ENCODE measurements at places on chromosomes 11 and 22.

DNA sequence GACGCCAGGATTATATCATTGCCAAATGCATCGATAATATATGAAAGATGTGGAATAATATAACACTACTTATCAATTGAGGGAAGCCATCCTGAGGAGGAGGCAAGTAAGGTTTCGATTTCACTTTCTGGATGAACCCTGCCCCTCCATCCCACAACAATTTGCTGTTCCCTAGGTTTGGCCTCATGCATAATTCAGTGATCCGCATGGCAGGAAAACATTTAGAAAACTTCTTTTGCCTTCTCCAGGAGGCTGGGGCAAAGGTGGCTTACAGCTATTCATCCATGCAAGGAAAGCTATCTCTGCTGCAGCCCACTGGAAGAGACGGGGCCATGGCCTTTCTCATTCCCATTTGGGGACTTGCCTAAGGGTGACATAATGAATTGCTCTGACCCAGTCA, 489.4 kb upstream of the CADM1 start:
- DNase-seq = no peak

DNA sequence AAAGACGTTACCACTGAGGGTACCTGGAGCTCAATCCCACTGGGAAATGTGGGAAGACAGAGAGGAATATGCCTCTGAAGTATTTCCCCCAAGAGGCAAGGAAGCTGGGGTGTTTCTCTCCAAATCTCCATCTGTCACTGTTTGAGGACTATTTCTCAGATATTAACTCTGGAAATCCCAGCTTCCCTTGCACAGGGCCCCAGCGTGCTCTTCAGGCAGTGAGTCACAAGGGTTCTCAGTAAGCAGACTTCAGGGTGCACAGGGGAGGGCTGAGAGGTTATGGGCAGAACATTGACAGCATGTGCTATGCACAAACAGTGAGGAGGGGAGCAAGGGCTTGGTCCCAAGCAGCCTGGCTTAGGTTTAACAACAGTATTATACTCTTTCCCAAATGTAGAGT, 60.9 kb upstream of the EED start:
- DNase-seq = no peak

DNA sequence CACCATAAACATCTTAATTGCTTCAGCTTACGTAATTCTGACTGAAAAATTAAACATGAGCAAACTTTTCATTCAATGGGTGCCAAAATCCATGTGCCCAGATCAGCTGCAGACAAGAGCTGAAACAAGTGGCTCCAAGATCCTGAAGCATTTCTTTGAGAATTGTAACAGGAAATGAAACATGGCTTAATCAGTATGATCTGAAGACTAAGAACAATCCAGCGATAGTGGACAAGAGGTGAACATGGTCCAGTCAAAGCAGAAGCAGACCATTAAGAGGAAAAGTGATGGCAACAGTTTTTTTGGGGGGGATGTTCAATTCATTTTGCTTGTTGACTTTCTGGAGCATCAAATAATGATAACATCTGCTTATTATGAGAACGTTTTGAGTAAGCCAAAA, 1964.5 kb upstream of the RAG2 start:
- no peak for DNase-seq

DNA sequence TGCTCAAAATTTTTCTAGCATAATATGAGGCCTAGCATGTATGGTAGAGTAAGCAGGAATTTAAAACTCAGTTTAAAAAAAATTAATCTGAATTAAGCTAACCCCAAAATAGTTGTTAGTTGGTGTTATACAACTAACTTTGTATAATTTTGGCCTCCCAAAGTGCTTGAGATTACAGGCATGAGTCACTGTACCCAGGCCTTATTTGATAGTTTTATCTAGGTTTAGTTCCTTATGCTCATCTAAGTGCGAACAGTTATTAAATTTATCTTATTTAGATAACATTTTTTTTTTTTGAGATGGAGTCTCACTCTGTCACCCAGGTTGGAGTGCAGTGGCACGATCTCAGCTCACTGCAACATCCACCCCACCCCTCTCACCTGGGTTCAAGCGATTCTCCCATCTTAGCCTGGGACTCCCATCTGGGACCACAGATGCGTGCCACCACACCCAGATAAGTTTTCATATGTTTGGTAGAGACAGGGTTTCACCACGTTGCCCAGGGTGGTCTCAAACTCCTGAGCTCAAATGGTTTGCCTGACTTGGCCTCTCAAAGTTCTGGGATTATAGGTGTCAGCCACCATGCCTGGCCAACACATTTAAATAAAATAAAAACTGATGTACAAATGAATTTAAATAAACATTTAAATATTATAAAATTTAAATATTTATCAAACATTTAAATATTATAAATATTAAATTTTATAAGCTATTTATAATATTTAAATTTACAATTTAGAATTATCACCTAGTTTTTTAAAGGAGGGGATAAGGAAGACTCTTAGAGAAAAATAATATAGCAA, 7.5 kb downstream of the IL18 start:
- no peak for DNase-seq

- no peak for DNase-seq
Observed at GRCh38 chr11:97963528-97964331, 1057.0 kb upstream of the CNTN5 start.

GRCh38 chr11:121894581-121894980, 221.4 kb downstream of the BLID start:
- DNase-seq = no peak

- no peak for DNase-seq
Observed at GRCh38 chr11:44257338-44258189, 52.4 kb downstream of the ALX4 start.

DNA sequence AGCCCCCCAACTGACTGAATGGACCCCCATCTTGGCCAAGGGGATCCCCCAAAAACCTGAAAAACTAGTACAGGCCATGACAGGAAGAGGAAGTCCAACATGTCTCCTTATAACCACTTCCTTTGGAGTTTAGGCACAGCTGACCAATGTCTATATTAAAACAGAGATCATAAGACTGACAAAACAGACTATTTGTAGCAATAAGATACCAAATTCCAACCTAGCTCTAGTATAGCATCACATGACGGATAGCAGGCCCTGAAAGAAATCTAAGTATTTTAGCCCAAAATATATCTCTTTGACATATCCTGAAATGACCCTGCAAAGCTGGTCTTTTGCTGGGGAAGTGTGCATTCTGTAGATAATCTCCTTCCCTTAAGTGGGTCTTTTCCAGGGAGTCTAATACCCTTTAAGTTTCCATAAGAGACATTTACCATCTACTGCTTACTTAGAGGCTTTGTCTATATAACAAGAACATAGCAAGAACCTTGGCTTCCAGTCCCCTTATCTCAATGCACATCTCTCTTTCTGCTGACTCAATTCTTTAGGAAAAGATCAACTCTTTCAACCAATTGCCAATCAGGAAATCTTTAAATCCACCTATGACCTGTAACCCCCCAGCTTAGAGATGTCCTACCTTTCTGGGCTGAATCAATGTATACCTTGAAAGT, 34.9 kb upstream of the ACER3 start:
- no peak for DNase-seq

DNA sequence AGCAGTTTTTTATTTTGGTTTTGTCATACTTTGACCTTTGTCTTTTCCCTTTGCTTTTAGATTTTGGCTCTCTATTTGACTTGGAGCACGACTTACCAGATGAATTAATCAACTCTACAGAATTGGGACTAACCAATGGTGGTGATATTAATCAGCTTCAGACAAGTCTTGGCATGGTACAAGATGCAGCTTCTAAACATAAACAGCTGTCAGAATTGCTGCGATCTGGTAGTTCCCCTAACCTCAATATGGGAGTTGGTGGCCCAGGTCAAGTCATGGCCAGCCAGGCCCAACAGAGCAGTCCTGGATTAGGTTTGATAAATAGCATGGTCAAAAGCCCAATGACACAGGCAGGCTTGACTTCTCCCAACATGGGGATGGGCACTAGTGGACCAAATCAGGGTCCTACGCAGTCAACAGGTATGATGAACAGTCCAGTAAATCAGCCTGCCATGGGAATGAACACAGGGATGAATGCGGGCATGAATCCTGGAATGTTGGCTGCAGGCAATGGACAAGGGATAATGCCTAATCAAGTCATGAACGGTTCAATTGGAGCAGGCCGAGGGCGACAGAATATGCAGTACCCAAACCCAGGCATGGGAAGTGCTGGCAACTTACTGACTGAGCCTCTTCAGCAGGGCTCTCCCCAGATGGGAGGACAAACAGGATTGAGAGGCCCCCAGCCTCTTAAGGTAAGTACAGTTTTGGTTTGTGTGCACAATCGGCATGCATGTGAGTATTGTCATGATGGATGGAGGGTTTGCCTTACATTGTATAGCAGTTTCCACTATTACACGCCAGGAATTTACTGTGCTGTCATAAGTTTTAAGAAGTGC, 25.0 kb downstream of the EP300 start:
- DNase-seq = no peak

DNA sequence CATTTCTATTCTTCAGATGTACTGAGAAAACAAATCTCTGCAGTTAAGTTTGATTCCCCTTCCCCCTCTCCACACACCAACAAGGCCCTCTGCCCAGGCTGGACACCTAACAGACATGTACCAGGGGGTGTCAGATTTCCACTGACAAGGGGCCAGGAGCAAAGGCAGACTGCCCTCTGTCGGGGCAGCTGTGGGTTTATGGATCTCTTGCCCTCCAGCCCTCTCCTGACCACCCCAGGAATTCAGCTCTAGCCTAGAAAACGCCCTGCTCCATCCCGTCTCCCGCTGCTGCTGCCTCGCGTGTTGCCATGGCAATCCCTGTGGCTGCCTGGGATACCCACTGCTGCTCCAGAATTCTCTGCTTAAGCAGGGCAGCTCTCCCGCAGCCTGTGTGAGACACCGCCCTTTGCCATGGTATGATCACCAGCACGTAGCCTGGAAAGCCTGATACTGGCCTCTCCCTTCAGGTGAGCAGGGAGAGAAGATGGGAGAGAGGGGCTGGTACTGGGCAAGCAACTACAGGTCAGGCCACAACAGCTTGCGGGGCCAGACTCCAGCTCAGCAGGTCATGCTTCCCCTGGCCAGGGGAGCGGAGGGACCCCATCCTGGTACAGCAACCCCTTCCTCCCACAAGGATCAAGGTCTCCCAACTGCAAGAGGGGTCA, 41.6 kb downstream of the BUD13 start:
- DNase-seq = no peak

DNA sequence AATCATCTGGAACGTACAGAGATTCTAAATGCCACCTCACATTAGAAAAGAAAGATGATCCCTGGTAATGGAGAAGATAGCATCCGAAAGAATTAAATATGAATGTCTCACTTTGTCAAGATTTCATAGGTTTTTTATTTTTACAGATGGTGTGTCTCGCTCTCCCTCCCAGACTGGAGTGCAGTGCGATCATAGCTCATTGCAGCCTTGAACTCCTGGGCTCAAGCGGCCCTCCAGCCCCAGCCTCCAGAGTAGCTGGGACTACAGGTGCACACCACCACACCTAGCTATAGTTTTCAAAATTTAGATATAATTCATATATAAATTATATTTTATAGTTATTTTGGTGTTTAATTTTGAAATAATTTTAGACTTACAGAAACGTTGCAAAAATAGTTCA, 16.7 kb upstream of the SMTN start:
- DNase-seq = no peak

GRCh38 chr11:114075891-114076441, 16.5 kb downstream of the ZBTB16 start:
- DNase-seq = no peak

- DNase-seq = peak; percentile 24
Observed at GRCh38 chr11:125072218-125072960, 9.3 kb downstream of the SLC37A2 start.

DNA sequence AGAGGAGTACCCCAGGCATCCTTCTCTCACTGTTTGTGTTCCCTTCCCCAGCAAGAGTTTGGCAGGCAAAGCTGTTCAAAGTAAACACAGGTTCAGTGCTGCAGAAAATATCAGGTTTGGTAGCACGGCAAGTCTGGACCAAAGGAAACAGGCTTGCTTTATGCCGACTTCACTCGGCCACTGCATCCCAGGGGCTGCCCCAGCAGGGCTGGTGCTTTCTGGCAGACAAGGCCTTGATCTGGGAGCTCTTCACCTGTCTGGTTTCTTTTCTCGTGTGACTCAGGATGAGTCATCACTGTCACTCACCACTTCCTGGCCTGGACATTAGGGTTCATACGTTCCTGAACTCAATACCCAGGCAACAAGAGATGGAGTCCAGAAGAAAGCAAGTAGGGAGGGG, 52.6 kb upstream of the NAV2 start:
- no peak for DNase-seq

DNA sequence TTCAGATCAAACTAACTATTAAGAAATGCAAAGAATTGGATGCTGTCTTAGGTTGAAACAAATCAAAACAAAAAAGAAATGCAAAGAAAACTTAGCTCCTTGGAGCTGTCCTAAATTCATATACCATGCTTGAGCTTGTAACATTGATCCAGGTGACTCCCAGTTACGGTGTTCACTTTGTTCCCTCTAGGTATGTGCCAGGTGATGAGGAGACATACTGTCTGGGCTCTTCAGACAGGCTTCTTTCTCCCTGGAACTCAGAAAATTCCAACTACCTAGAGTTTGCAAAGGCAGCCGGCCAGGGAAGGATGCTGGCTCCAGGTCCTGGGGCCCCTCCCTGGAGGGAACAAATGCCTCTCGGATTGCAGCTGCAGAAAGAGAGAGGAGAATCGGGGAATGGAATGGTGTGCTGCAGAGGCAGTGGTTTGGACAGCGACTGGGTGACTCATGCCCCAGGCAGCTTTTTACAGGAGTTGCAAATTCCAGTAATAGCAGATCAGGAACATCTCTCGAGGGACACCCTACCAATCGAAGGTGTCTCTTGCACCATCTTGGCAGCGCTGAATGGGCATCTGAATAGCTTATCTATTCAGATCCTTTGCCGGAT, 12.3 kb upstream of the ASPHD2 start:
- no peak for DNase-seq

- DNase-seq = no peak
Observed at GRCh38 chr11:46357483-46357936, 10.2 kb downstream of the DGKZ start.

DNA sequence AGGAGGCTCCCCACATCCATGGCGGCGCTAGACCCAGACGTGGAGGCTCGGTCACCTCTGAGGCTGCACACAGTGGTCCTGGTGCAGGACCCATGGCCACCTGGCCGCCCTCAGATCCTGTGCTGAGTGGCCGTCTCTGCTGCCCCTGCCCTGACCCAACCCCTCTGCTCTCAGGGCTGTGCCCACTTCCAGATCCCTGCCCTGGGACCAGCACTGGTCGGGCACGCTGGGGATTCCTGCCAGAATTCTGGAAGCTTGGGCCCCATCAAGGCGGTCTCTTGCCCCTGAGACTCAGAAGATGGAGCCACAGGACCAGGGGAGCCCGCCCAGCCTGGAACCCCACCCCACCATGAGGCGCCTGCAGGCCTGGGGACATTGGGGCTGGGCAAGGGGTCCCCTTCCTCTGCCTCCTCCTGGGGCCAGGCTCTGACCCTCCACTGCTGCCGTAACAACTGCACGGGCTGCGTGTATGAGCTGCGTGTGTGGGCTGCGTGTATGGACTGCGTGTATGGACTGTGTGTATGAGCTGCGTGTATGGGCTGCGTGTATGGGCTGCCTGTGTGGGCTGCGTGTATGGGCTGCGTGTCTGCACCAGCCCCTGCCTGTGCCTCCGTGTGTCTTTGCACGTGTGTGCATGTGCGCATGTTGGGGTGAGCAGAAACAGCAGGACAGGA, 48.7 kb downstream of the IGLL1 start:
- peak; percentile 21 for DNase-seq

GRCh38 chr11:31649129-31649966, 139.8 kb downstream of the ELP4 start:
- no peak for DNase-seq

- DNase-seq = no peak
Observed at GRCh38 chr11:75867778-75868374, 52.9 kb downstream of the UVRAG start.

- no peak for DNase-seq
Observed at GRCh38 chr11:7898666-7899283, 32.3 kb downstream of the OR10A6 start.

- peak; percentile 76 for DNase-seq
Observed at GRCh38 chr22:47200273-47201051, 438.0 kb downstream of the TBC1D22A start.
